NCI-H510A (cell line): ENCODE measurements at places on chromosomes 1 and 21.

- no peak for DNase-seq
These were observed 128.4 kb upstream of the ZC3H11B start for GRCh38 chr1:219741011-219741970.

DNA sequence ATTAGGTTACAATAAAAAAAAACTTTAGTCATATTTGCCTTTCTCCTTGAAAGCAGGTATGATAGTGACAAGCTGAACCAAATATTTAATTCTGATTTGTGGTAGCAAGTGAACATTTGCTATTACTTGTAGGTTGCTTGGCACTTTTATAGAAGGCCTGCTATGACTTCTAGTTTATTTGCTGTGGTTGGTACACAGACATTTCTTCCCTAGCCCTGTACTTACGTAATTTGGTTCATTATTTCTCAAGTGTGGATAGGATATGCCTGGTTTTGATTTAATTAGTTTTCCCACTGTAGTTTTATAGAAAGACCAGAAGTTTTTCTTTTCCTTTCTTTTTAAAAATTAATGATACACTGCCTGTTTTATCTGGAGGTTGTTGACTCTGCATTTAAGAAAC, 55.9 kb downstream of the PPP2R5A start:
- DNase-seq, result no peak

DNA sequence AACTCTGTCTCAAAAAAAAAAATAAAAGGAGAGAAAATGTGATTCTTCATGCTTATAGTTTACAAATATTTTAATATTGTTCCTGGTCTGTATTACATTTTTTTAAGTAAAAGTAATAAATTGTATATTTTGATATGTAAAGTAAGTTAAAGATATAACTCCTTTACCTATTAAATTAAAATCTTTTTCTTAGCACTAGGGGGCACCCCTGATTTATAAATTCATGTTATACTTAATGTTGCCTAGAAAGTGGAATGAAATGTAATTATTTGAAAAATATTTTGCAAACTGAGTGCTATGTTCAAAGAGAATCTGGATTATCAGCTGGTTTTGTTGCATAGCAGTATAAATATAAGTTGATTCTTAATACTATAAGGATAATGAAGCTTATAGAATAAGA, 49.2 kb downstream of the RALGPS2 start:
- DNase-seq, result no peak

DNA sequence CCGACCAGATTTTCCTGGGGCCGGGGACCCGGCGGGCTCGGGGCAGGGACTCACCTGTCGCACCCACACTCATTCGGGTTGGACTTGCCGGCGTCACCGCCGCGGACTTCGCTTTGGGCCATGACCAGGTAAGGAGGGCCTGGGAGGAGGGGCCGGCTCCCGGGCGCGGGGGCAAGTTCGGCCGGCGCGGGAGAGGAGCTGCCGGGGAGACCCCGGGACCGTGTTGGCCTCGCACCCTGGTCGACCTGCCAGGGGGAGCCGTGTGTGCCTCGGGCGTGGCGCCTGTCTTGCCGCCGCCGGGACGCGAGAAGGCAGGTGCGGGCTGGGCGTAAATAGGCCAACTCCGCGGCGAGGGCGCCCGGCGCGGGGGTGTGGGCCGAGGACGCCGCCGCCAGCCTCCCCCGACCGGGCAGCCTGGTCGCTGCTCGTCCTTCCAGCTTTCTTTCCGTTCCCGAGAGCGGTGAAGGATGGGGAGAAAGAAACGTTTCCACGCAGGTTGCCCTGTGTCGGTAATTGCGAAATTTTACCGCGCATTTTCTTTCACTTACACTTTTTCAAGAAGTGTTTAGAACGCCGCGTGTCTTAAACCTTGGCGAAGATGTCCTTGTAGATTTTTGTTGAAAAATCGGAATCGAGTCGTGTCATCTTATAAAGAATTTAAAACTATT, 558 bp downstream of the USP1 start:
- DNase-seq, result no peak
